ENCODE measurements at places on chromosomes 3 and 15. TPM values are rescaled to one million over a fixed set of nuclear protein-coding genes. Genes with fewer than 3 reads are reported as not detected.

GRCh38 chr3:99439892-99440291 is 198.5 kb upstream of the COL8A1 start:
- H3K27ac ChIP-seq, result no peak overlapping the region
- DNase-seq, result no peak
- H3K27me3 ChIP-seq, result no peaks in the 10 kb centered on the region
- H3K36me3 ChIP-seq, result no peaks in the 10 kb centered on the region
- no peak overlapping the region for H3K4me3 ChIP-seq
- no peaks in the 10 kb centered on the region for H3K4me1 ChIP-seq

GRCh38 chr3:138114988-138115971 is at the start of gene DZIP1L:
TSS of gene DZIP1L (minus strand) at chr3:138115608. CDS start at chr3:138103971, 11,637 bp downstream.
- no peaks in the 10 kb centered on the region for H3K27me3 ChIP-seq
- peak; percentile 91 for DNase-seq
- no peaks in the 10 kb centered on the region for H3K36me3 ChIP-seq

The PTX3 gene
- total RNA-seq, result 300 TPM

- DNase-seq, result no peak
- no peaks in the 10 kb centered on the region for H3K4me1 ChIP-seq
- H3K27ac ChIP-seq, result no peak overlapping the region
- no peaks in the 10 kb centered on the region for H3K36me3 ChIP-seq
- H3K27me3 ChIP-seq, result no peaks in the 10 kb centered on the region
Measured at GRCh38 chr15:43868406-43868805, 41.6 kb downstream of the WDR76 start.

DNA sequence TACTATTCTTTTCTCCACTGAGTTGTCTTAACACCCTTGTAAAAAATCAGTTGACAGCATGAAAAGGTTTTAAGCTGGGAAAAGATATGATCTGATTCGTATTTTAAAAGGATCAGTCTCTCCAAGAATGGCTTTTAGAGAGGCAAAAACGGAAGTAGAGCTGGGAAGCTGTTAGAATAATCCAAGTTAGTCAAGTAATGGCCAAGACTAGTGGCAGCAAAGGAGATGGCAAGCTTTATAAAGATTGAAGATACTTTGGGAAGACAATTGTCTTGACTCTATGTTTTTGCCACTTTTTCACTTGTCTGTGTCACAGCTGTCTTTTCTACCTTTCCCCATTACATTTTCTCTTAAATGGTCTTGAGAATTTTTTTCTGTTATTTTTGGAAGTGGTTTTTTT is 243.5 kb upstream of the MANF start:
- no peaks in the 10 kb centered on the region for H3K4me1 ChIP-seq
- no peaks in the 10 kb centered on the region for H3K27me3 ChIP-seq
- no peaks in the 10 kb centered on the region for H3K36me3 ChIP-seq

The TGM5 gene
- not detected for total RNA-seq

- no peaks in the 10 kb centered on the region for H3K36me3 ChIP-seq
- H3K4me1 ChIP-seq, result peaks cover 29% of the 10 kb centered on the region
Measured at GRCh38 chr3:154242766-154243165, 81.5 kb downstream of the DHX36 start.

DNA sequence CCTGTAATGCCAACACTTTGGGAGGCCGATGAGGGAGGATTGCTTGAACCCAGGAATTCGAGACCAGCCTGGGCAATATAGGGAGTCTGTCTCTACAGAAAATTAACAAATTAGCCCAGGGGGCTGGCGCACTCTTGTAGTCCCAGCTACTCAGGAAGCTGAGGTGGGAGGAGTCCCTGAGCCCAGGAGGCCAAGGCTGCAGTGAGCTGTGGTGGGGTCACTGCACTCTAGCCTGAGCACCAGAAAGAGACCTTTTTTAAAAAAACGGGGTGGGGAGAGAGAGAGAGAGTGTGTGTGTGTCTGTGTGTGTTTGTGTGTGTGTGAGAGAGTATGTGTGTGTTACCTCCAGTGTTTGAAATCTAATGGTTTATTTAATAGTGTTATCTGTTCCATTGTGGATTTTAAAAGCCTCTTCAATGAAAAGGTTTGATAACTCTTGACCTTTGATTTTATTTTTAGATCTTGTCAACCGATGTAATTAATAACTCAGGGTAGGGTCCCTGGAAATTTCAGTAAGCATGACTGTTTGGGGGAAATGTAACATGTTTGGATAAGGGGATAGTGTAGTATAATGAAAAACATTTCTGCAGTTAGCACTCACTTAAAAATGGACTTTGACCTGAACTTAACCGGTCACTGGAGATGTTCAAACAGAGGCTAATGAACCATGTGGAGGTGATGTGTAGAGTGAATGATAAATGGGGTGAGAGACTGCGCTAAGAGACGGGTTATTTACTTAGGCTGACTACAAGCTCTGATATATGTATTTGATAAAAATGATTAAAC is 29.7 kb downstream of the LRCH3 start:
- DNase-seq, result no peak
- peaks cover 23% of the 10 kb centered on the region for H3K36me3 ChIP-seq
- H3K27ac ChIP-seq, result no peak overlapping the region
- no peak overlapping the region for H3K4me3 ChIP-seq
- peaks cover 14% of the 10 kb centered on the region for H3K4me1 ChIP-seq

The PLA1A gene
- not detected for total RNA-seq

The MCF2L2 gene
- total RNA-seq, result not detected

DNA sequence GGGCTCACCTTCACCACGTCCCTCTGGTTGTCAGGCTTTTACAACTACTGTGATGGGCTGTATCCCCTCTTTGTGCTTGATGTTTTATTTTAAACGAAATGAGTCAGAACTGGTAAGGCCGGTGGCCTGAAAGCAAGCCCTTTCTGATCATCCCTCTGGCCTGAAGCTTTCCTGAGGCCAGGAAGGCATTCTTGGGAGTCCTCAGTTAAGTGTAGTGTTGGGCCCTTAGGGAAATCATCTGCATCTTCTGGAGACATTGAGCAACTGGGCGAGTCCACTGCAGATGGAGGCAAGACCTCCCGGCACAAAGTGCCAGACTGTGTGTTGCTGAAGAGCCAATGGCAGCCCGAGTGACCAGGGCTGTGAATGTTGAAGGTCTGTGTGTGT is 33.0 kb upstream of the AMOTL2 start:
- no peaks in the 10 kb centered on the region for H3K36me3 ChIP-seq
- H3K27ac ChIP-seq, result no peak overlapping the region
- peaks cover 13% of the 10 kb centered on the region for H3K4me1 ChIP-seq
- peak overlapping the region; percentile 65 for H3K4me3 ChIP-seq

DNA sequence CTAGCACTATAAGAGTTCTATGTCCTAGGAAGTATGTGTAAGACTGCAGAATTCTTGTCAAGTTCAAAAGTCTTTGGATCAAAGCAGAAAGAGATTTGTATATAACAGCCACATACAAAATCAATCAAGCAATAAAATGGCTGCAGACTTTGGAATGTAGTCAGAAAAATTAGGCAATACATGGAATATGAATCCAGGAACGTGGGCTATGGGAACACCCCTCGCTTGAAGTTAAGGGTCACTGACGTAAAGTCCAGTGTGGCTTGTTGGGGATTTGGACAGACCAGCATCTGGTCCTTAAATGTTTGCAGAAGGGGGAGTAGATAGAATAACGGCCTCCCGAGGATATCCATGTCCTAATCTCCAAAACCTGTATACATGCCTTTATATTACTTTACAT is 178.6 kb downstream of the ADAMTS9 start:
- no peaks in the 10 kb centered on the region for H3K36me3 ChIP-seq
- H3K4me3 ChIP-seq, result no peak overlapping the region
- H3K4me1 ChIP-seq, result no peaks in the 10 kb centered on the region
- no peak overlapping the region for H3K27ac ChIP-seq
- no peaks in the 10 kb centered on the region for H3K27me3 ChIP-seq

The P2RY1 gene
- total RNA-seq, result 0.22 TPM

The TMIE gene
- 0.11 TPM for total RNA-seq

GRCh38 chr3:190003681-190004123 is 117.0 kb downstream of the P3H2 start:
- H3K4me3 ChIP-seq, result peak overlapping the region; percentile 1
- no peaks in the 10 kb centered on the region for H3K36me3 ChIP-seq
- DNase-seq, result peak; percentile 75
- H3K27me3 ChIP-seq, result no peaks in the 10 kb centered on the region
- peaks cover 21% of the 10 kb centered on the region for H3K4me1 ChIP-seq

- H3K4me3 ChIP-seq, result no peak overlapping the region
- peak; percentile 25 for DNase-seq
- no peak overlapping the region for H3K27ac ChIP-seq
- no peaks in the 10 kb centered on the region for H3K4me1 ChIP-seq
- no peaks in the 10 kb centered on the region for H3K36me3 ChIP-seq
Measured at GRCh38 chr15:69587723-69588426, 135.3 kb downstream of the RPLP1 start.

GRCh38 chr3:152120601-152121269 is 148.0 kb upstream of the MBNL1 start:
- H3K4me3 ChIP-seq, result 0 out of 2 replicates have a peak overlapping the region, but pooled peaks have one; percentile 0
- no peaks in the 10 kb centered on the region for H3K36me3 ChIP-seq
- H3K27ac ChIP-seq, result peak overlapping the region; percentile 65
- H3K27me3 ChIP-seq, result no peaks in the 10 kb centered on the region
- peaks cover 31% of the 10 kb centered on the region for H3K4me1 ChIP-seq

GRCh38 chr3:18444595-18445400 is 19.7 kb upstream of the SATB1 start:
- no peaks in the 10 kb centered on the region for H3K36me3 ChIP-seq
- peak; percentile 88 for DNase-seq
- H3K27ac ChIP-seq, result no peak overlapping the region
- H3K27me3 ChIP-seq, result peaks cover 33% of the 10 kb centered on the region

GRCh38 chr3:175270866-175271265 is 411.7 kb downstream of the NAALADL2 start:
- no peaks in the 10 kb centered on the region for H3K36me3 ChIP-seq
- no peak overlapping the region for H3K4me3 ChIP-seq
- H3K4me1 ChIP-seq, result peaks cover 27% of the 10 kb centered on the region
- DNase-seq, result no peak

DNA sequence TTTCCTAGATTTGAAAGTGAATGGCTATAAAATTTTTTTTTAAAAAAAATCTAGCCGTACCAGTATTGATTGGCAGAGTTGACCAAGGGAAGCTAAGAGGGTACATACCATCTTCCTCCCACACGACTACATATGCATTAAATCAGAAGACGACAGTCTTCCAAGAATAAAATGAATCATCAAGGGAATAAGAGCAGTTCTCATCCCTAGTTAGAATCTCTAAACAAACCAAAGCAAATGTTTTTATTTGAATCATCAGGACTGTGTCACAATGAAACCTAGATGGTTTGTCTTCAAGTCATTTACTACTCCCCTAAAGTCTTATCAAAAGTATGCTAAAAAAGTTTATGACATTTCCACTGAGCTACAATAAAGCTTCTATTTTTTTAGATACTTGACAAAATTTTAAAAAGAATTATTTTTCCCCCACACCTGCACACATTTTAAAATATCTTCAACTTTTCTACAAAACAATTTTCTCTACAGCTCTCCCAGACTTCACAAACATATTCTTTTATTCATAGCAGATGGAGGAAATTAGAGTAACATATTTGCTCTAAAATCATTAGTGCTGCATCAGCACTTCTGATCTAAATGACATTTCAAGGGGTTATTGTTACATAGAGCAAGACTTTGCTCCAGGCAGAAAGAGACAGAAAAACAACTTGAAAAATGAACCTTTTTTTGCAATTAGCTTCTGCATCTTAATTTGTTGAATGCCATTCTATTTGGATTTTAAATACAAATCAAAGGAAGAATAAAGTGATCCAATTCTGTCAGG is 547.1 kb downstream of the FHIT start:
- no peaks in the 10 kb centered on the region for H3K27me3 ChIP-seq
- H3K36me3 ChIP-seq, result peaks cover 5% of the 10 kb centered on the region
- no peak overlapping the region for H3K4me3 ChIP-seq
- DNase-seq, result peak; percentile 69

- DNase-seq, result peak; percentile 2
- no peaks in the 10 kb centered on the region for H3K36me3 ChIP-seq
- H3K4me3 ChIP-seq, result peak overlapping the region; percentile 49
- peaks cover 20% of the 10 kb centered on the region for H3K4me1 ChIP-seq
- no peak overlapping the region for H3K27ac ChIP-seq
- no peaks in the 10 kb centered on the region for H3K27me3 ChIP-seq
Measured at GRCh38 chr3:153399636-153400035, 237.6 kb downstream of the RAP2B start.

GRCh38 chr15:98330258-98330657 is 318.1 kb upstream of the IGF1R start:
- no peak overlapping the region for H3K27ac ChIP-seq
- no peaks in the 10 kb centered on the region for H3K27me3 ChIP-seq
- no peaks in the 10 kb centered on the region for H3K36me3 ChIP-seq
- H3K4me1 ChIP-seq, result no peaks in the 10 kb centered on the region
- H3K4me3 ChIP-seq, result no peak overlapping the region

DNA sequence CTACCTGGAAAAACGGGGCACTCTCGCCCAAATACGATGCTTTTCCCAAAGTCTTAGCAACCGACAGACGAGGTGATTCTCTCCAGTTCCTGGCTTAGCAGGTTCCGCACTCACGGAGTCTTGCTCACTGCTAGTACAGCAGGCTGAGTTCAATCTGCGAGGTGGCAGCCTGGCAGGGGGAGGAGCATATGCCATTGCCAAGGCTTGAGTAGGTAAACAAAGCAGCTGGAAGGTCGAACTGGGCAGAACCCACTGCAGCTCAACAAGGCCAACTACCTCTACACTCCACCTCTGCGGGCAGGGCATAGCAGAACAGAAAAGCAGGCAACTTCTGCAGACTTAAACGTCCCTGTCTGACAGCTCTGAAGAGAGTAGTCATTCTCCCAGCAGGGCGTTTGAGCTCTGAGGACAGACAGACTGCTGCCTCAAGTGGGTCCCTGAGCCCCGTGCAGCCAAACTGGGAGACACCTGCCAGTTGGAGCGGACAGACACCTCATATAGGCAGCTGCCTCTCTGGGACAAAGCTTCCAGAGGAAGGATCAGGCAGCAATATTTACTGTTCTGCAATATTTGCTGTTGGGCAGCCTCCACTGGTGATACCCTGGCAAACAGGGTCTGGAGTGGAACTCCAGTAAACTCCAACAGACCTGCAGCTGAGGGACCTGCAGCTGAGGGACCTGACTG is 73.4 kb upstream of the CADM2 start:
- DNase-seq, result no peak
- no peak overlapping the region for H3K4me3 ChIP-seq
- H3K27me3 ChIP-seq, result no peaks in the 10 kb centered on the region
- H3K27ac ChIP-seq, result no peak overlapping the region

GRCh38 chr3:195160908-195161434 is 110.0 kb downstream of the XXYLT1 start:
- no peaks in the 10 kb centered on the region for H3K36me3 ChIP-seq
- no peak for DNase-seq
- no peak overlapping the region for H3K4me3 ChIP-seq
- H3K4me1 ChIP-seq, result peaks cover 16% of the 10 kb centered on the region
